ENCODE measurements at places on chromosomes 3 and 15.
A peak's percentile ranks its signal among the peaks of the same experiment; 100 is the strongest.

DNA sequence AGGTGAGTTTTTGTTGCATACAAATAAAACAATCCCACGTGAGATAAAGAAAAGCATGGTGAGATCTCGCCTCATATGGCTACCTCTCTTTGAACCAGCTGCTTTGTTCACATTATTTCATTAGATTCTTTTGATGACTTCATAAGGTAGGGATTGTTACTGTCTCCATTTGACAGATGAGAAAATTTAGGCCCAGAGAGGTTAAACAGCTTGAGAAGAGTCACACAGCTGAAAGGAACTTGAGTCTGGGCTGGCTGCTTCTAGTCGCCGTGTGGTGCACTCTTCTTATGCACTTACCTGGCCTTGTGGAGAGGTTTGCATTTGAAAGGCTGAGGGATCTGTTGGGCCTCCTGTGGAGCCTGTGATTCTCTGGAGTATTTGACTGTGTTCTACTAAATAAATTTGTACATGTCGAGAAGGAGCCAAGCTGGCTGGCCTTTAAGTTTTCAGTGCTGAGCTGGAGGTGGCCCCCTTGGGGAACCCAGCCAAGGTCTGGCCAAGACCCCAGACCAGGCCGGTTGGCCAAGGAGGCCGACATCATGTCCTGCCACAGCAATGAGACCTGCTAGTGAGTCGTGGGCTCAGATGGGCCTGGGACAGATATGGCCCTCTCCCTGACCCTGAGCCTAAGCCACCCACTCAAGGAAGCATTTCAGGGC is 125.1 kb downstream of the SMAD6 start:
- DNase-seq, result no peak

- peak; percentile 100 for DNase-seq
These were observed 3.0 kb upstream of the TNFAIP8L3 start for GRCh38 chr15:51097553-51098330.

DNA sequence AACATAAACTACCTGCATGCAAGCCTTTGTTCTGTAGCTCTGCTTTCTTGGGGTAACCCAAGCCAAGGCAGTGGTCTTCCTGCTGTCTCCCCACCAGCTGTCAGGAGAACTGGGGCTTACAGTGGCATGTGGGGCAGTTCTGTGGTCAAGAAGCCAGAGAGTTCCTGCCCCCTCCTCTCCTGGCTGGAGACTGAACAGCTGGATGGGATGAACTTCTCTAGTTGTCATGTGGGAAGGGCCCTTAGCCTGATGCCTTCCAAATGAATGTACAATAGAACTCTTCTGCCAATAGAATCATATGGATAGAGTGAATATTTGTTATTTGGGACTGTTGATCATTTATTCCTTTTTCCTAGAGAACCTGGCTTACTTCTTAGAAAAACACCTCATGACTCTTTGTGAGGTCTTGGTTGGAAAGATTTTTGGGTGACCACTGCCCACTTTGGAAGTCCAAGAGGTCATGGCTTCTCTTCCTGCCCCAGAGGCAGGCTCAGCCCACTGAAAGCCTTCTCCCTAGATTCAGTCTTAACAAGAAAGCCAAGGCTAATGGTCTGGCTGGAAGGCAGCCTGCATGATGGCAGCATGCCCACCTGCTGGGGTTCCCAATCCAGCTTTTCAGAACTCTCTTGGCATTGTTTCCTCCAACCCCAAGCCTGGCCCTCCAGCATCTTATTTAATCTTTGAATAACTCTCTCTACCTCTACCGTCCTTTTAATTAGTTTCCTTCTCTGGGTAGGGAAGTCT is 462.9 kb upstream of the PROK2 start:
- DNase-seq, result no peak

- no peak for DNase-seq
These were observed 188.0 kb upstream of the NR2F2 start for GRCh38 chr15:96142498-96142897.
